A549 treated with Mapracorat at 1 μM for 4 hours (cell line): ENCODE measurements at places on chromosomes 3 and 15. TPM values are rescaled to one million over a fixed set of nuclear protein-coding genes. Genes with fewer than 3 reads are reported as not detected.

GOLGA8J gene
- 0.12 to 0.17 TPM in 2 of 5 replicates, not detected in the others for total RNA-seq

STARD9 gene
- total RNA-seq = 1.6 to 2.1 TPM (median 1.9 TPM) in 5 replicates

PROK2 gene
- total RNA-seq = 0.08 TPM in 1 of 5 replicates, not detected in the others

ZKSCAN7 gene
- not detected in 5 replicates for total RNA-seq

CMTM8 gene
- total RNA-seq = 8.2 to 14.4 TPM (median 13.4 TPM) in 5 replicates

SRGAP3 gene
- total RNA-seq = 0.67 to 1.4 TPM (median 0.82 TPM) in 5 replicates

FAIM gene
- 26.6 to 38.9 TPM (median 27.4 TPM) in 5 replicates for total RNA-seq

LRRIQ4 gene
- not detected in 5 replicates for total RNA-seq
